ENCODE measurements at places on chromosomes 1 and 21. TPM values are rescaled to one million over a fixed set of nuclear protein-coding genes. Genes with fewer than 3 reads are reported as not detected.

Gene PDE9A
- 1.2 TPM for total RNA-seq

Gene CCDC181
- total RNA-seq: 0.11 TPM

Gene SFN
- 551 TPM for total RNA-seq

Gene CALML6
- total RNA-seq: 0.23 TPM

Gene LRRIQ3
- total RNA-seq: 0.87 TPM

Gene ADGRL4
- total RNA-seq: not detected

Gene KRTAP11-1
- not detected for total RNA-seq

Gene OR14A2
- total RNA-seq: not detected

Gene RGSL1
- total RNA-seq: not detected

Gene ASTN1
- not detected for total RNA-seq

Gene CACNA1E
- total RNA-seq: not detected

Gene OR2T33
- not detected for total RNA-seq

Gene USH2A
- not detected for total RNA-seq
